ENCODE measurements at places on chromosomes 12 and 14.

DNA sequence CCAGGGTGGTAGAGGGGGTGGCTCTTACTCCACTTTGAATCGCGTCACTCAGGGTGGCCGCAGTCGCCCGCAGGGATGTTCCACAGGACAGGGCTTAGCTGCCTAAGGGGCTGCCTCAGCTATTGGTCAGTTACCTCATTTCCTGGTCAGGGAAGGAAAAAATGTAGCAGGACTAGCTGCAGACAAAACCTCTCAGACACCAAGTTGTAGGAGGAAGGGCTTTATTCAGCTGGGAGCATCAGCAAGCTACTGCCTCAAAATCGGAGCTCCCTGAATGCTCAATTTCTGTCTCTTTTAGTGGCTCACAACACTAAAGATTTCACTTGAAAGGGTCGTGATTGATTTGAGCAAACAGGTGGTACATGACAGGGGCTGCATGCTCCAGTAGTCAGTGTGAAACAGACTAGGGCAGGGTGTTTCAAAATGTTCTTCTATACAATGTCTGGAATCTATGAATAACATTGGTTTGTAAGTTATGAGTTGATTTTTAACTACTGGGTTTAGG lies 6.4 kb upstream of the CLEC6A start:
- DNase-seq, result no peak

GRCh38 chr12:51047655-51048540 lies at the start of gene LETMD1:
Gene LETMD1, plus strand, starts transcription at chr12:51048327. Its CDS starts 30 bp downstream, at chr12:51048357.
- peak; percentile 99 for DNase-seq

DNA sequence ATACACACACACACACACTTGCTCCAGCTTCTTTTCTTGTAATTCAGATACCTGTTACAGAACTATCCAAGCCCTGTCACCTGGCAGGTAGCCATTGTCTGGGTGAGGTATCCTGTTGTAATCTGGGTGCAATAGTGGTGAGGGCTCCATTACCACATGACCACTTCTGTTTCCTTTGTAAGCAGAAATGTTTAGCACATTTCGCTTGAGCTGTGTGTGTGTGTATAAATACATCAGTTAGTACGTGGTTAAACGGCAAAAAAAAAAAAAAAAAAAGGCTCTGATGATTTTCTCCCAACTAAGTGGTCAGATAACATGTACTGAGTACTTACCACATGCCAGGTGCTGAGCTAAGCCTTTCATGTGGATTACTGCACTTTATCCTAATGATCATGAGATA lies 129.3 kb upstream of the SSTR1 start:
- DNase-seq, result no peak

GRCh38 chr12:117017807-117018206 lies 81.4 kb downstream of the TESC start:
- DNase-seq, result no peak

GRCh38 chr14:60642270-60643140 lies 6.8 kb downstream of the SIX1 start:
- DNase-seq, result no peak

GRCh38 chr12:89247541-89247942 lies 104.8 kb downstream of the DUSP6 start:
- DNase-seq, result no peak

DNA sequence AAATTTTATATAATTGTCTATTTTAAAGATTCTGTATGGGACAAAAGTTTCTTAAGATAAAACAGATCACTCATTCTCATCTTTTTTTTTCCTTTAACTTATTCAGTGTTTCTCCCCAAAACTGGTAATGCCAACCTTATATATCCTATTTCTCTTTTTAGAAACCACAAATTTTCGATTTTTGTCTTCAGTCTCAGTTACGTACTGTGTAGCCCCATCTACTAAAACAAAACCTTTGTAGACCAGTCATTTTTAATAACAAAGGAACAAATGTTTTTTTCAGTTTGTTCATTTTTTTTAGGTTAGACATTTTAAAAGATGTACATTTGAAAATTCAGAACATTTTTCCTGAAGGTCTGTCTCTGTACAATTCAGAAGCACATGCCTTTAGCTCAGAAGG lies 18.2 kb downstream of the PNMA1 start:
- DNase-seq, result no peak

DNA sequence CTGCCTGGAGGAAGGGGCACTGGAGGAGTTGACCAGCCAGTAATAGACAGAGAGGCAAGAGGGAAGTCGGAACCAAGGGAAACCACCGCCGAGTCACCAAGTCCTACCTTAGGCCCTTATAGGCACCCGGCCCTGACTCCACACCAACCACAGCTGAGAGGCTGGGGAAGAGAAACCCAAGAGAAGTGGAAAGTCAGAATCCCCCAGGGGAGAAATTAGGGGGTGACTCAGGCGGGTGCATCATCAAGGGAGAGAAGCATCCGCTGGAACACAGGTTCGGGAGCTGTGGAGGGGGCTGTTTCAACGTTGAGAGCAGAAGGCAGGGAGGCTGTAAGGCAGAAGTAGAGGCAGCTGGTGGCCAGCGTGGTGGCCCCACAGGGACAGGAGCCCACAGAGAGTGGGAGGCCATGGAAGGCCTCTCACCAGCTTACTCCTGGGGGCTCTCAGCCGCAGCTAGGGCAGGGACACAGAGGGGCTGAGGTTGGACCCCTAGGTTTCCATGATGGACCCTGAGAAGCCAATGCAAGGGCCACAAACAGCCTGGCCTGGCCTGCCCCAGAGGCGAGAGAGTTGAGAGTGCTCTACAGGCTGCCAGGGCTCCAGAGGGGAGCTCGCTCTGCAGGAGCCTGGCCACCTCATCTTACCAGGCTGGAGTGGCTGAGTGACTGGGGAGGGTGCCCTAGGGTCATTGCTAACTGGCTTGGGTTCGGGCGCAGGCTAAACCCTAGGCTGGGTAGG lies 1.4 kb upstream of the TRMT61A start:
- DNase-seq, result peak; percentile 88

- DNase-seq, result peak; percentile 84
These were observed 11.9 kb downstream of the RARG start for GRCh38 chr12:53219956-53220693.

- no peak for DNase-seq
These were observed 86.5 kb upstream of the DIO3 start for GRCh38 chr14:101474563-101475455.

DNA sequence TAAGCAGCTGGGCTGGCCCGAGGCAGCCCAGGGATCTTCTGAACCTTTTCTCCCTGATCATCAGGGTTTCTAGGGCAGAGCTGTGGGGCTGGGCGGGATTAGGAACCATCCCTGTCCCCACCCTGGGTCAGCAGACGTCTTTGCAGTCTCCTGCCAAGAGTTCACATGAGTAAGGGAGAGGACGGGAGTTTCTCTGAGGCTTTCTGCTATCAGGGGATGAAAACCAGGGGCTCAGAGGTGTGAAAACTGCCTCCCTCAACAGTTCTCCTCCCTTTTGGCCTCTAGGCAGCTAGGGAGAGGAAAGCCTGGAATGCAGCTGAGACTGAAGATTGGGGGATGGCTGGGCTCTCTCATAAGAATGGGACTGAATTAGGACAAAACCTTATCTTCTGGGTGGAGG lies 7.9 kb downstream of the ZNF385A start:
- DNase-seq, result no peak

DNA sequence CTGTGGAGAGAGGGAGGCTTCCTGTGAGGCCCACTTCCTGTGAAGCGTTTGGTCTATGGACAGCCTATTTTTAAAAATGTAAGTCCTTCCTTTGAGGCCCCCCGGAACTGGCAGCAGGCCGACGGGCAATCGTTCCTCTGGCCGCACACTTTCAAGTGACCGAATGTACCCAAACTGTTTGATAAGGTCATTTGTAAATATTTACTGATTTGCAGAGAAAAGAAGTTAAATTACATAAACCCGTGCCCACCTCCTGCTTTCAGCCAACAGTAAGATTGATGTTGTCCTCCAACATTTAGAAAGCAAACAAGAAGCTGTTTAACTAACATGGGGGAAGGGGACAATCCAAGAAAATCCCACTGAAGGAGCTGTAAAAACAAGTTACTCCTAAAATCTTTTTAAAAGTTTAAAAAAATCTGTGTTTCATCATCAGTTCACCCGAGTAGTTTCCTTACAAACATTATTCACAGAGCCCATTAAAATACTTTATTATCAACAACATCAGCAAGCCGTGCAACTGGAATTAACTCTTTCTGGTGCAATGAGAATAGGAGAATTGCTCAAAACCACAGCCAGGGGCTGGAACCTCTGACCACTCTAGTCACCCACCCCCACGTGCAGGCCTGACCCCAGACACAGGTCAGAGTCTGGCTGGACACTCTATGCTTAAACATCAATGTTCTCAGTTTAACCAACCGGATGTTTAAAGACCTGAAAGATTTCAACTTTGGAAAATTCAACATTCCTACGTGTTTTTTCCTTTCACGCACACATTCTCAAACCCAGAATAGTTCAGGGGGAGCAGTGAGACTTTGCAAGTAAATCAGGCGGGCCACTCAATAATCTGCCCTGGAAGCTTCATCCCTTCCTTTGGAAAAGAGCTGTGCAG lies 65.3 kb downstream of the FOXN3 start:
- no peak for DNase-seq

DNA sequence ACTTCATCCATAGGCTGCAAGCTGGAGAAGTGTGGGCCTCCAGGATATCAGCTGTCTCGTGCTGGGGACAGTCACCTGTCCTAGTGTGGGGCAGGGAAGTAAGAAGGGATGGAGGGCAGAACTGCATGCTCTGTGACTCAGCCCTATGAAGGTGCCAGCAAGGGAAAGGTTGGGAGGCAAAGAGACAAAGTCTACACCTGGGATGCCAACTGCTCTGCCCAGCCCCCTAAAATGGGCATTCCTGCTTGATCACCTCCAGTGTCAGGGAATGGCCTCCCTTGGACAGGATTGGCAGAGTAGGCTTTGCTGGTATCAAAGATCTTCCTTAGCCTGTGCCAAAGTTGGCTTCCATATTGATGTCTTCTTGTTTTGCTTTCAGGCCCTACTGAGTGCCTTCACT lies 335.0 kb downstream of the BCL11B start:
- no peak for DNase-seq

- DNase-seq, result no peak
These were observed 93.0 kb downstream of the KTN1 start for GRCh38 chr14:55673048-55673447.

DNA sequence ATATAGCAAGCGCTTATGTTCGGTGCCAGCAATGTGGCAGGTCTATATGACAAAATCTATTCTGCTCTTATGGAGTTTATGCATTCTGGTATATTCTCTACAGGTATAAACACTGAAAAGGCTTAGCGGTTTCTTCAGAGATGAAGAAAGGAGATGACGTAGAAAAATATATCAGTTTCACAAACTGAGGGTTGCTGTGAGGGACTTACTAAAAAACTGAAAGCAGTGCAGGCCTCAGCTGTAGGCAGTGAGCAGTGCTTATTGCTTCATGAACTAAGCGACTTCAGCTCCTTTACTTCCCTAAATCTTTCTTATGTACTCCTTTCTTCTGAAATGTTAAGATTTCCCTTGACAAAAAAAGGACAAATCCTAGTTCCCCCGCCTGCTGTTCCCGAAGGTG lies 4.5 kb downstream of the DDX47 start:
- DNase-seq, result no peak

GRCh38 chr14:102993523-102993922 lies 63.8 kb downstream of the CDC42BPB start:
- peak; percentile 71 for DNase-seq

- no peak for DNase-seq
These were observed 42.6 kb upstream of the PTPRR start for GRCh38 chr12:70963081-70963660.

DNA sequence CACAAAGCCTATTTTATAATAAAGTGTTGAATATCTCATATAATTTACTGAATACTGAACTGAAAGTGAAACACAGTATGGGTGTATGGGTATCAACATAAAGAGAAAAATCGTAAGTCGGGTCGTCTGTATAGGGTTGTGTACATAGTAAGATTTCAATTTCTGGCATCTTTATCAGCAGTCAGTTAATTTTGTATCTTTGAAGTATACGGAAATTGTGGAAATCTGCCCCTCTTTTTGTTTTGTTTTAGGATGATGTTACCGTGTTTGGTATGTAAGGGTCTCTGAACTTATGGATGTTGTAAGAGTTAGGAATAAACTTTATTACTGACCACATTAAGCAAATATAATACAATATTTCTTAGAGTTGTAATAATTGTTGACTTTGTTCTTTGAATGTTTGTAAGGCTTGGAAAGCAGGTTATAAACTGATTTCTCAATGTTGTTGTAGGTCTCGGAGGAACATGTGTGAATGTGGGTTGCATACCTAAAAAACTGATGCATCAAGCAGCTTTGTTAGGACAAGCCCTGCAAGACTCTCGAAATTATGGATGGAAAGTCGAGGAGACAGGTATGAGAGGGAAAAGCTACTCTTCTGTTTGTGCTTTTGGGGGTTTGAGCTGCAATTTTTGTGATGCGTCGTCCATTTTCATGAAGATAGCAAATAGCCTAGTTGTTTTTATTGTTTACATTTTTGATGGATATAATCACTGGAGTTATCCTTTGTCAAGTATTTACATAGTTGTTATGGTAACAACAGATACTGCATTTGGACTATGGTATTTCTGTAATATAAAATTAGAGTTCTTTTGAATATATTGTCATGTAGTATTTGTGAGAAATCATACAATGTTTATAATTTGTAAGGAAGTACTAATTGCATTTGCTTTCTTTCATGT lies 12.0 kb downstream of the EID3 start:
- DNase-seq, result no peak

- no peak for DNase-seq
These were observed 66.0 kb upstream of the RIN3 start for GRCh38 chr14:92447416-92448197.

GRCh38 chr14:94116701-94117100 lies 6.2 kb downstream of the IFI27 start:
- DNase-seq, result no peak

- no peak for DNase-seq
These were observed 50.8 kb downstream of the SLC16A7 start for GRCh38 chr12:59646636-59647035.

- peak; percentile 98 for DNase-seq
These were observed 104.5 kb upstream of the FRMD6 start for GRCh38 chr14:51547260-51547659.

DNA sequence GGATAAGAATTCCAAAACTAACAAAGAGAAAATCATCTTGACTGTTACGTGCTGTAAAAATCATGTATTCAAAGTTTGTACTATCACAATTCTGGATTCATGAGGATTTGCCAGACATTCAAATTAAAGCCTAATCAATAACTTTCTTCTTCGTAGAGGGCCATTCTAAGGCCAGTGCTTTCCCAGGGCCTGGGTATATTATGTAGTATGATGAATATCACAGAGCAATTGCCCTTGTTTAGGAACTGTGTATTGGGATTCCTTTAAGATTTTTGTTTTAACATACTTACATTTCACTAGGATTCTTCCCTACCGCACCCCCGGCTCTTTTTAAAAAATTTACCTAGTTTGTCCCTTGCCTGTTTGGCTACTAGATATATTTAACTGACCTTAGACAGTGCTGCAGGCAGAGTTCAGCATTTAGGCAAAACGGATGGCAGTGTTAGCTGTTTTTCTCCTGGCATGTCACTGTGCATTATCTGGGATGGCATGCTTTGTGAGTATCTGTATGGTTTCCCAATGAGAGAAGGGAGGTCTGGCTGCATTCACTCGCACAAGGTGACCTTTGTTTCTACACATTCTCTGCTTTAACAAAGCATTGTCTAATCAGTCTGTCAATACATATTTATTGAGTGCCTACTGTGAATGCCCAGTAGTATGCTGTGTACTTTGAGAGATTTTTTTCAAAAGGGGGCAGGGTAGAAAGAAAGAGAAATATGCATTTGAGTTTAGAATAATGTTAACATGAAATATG lies 63.3 kb downstream of the ERC1 start:
- no peak for DNase-seq

GRCh38 chr12:97877404-97877803 lies 414.8 kb downstream of the RMST start:
- DNase-seq, result no peak

GRCh38 chr12:94815450-94815849 lies 165.1 kb upstream of the TMCC3 start:
- DNase-seq, result no peak

- no peak for DNase-seq
These were observed 577.4 kb downstream of the MED13L start for GRCh38 chr12:115700081-115700480.
